ENCODE measurements at places on chromosomes 5 and 9.

- DNase-seq, result no peak
These were observed 8.1 kb downstream of the MTMR12 start for GRCh38 chr5:32304622-32305021.

GRCh38 chr9:34557426-34558321 is 31.9 kb downstream of the CNTFR start:
- DNase-seq, result no peak

DNA sequence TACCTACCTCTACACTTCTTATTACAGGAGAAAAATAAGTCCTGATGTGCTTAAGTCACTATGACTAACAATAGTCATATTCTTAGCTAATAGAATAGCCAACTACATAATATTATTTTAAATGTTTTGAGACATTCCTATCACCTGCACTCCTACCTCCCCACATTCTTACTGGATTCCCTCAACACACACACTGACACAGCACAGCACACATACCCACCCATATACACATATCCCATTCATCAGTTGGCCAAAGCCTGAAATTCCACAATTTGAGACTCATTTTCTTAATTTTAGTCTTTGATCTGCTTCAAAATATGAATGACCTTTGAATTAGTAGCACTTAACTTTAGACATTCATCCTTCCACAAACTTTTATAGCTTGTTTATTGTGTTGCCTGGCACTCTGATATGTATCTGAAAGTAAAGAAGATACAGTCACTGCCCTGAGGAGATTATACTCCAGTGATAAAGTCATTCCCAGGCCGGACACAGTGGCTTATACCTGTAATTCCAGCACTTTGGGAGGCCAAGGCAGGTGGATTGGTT is 168.3 kb upstream of the RASA1 start:
- no peak for DNase-seq

- no peak for DNase-seq
These were observed 38.8 kb downstream of the PAEP start for GRCh38 chr9:135600296-135600817.

- DNase-seq, result no peak
These were observed 435.9 kb downstream of the DNAH5 start for GRCh38 chr5:13508559-13508958.
